ENCODE measurements at places on chromosomes 2 and 18.

DNA sequence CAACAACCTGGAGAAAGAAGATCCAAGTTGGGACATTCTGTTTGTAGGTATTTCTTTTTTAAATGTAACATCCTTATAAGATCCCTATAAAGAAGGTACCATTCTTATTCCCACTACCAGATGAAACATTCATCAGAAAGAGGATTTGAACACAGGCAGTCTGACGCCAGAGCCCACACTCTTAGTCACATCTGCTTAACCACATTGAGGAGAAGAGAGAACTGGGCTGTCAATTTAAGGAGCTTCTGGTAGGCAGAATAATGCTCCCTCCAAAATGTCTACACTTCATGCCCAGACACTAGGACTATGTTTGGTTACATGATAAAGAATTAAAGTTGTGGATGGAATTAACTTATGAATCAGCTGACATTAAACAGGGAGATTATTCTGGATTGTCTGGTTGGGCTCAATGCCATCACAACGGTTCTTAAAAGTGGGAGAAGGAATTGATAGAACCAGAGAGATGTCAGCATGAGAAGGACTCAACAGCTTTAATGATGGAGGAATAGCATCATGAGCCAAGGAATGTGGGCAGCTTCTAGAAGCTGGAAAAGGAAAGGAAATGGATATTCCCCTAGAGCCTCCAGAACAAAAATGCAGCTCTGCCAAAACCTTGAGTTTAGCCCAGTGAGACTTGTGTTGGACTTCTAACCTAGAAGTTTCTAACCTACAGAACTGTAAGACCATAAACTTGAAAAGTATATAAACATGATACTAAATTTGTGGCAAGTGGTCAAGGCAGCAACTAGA lies 82.2 kb downstream of the KLF7 start:
- no peak for DNase-seq

- no peak for DNase-seq
Measured at GRCh38 chr2:143633419-143633818, 504.2 kb downstream of the ARHGAP15 start.

GRCh38 chr2:96412307-96413258 lies 77.0 kb downstream of the NCAPH start:
- no peak for DNase-seq

DNA sequence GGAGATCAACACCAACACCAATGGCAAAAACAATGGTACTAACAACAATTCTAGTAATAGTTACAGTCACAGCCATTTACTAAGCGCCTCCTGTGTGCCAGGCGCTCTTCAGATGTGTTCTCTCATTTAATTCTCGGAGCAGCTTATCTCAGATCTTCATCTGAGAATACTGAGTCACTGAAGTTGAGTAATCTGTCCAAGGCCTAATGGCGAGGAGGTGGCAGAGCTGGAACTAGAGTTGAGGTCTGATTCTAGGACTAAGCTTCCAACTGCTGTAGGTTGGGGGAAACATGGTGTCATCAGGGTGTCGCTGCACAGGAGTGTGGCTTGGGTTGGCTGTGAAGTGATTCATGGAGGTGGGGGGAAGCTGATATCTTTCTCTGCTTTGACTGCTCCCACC lies 156.1 kb downstream of the DYSF start:
- no peak for DNase-seq

- DNase-seq: no peak
Measured at GRCh38 chr2:119469661-119470297, 38.1 kb downstream of the TMEM37 start.

GRCh38 chr2:133871545-133872209 lies 303.4 kb upstream of the NCKAP5 start:
- no peak for DNase-seq

GRCh38 chr2:239726091-239726591 lies 299.0 kb downstream of the NDUFA10 start:
- no peak for DNase-seq

DNA sequence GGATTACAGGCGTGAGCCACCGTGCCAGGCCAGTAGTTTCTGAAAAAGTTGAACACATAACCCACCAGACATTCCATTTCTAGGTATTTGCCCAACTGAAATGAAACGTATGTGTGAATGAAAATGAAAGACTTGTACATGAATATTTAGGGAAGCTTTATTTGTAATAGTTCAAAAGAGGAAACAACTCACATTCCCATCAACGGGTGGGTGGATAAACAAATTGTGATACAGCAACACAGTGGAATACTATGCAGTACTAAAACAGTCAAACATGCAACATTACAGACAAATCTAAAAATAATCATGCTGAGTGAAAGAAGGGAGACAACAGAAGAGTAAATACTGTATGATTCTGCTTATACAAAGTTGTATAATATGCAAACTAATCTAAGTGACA lies 46.8 kb downstream of the TMEM131 start:
- no peak for DNase-seq

- no peak for DNase-seq
Measured at GRCh38 chr2:42105330-42106256, 57.8 kb downstream of the PKDCC start.

GRCh38 chr18:25282896-25283703 lies 68.9 kb downstream of the ZNF521 start:
- no peak for DNase-seq

GRCh38 chr2:190215620-190216019 lies 104.0 kb downstream of the HIBCH start:
- no peak for DNase-seq

- DNase-seq: no peak
Measured at GRCh38 chr2:86037141-86037794, 68.4 kb downstream of the POLR1A start.

DNA sequence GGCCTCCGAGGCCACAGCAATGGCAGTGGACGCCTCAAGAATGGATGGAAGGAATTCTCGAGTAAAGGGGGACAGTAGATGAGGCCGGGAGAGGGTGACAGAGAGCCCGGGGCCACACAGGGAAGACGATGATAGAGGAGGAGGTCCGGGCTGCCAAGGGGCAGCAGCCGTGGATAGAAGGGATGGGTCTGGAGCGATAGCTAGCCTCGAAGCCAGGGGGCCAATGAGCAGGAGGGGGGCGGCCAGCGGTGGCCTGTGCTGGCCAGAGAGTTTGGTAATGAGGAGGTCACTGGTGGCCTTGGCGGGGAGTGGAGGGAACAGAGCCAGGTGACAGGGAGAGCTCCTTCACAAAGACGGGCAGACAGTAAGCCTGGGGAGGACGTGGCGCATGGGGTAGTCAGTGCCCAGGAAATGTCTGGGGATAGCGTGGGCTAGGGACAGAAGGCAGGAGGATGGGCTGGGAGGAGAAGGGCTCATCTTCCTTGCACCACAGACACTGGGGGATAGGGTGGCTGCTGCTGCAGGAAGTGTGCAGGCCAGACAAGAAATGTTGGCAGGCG lies 87.8 kb upstream of the ASB18 start:
- DNase-seq: no peak

DNA sequence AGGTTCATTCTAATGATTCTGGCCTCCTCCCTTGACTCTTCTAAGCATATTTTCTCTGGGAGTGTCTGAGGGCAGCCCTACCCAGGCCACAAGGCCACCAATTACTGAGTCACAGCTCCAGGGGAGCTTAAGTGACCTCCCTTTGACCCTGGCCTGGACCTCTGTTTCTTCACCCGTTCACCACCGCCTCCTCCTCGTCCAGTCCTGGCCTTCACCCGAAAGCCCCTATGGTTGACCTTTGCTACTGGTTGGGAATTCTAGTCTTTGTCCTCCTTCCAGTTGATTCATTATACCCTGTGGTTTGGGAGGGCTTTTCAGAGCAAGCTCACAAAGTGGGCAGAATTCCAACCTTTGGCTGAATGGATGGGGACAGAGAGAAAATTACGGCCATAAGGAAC lies 72.6 kb downstream of the NRP2 start:
- DNase-seq: no peak

DNA sequence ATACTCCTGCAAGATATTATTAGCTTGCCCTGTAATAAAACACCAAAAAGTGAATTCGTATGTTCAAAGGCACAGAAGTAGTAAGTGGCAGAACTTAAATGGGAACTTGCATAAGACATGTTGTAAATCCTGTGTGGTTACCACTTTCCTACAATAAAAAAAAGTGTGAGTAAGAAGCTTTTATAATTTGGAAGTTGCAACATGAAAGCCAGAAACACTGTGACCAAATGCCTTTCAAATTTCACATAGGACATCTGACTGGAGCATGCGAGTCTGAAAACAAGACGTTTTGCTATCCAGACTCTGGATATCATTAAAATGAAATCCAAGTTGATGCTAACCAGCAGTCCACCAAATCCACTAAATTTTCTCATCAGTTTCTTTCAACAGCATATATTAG lies 886.2 kb upstream of the NRXN1 start:
- DNase-seq: no peak

DNA sequence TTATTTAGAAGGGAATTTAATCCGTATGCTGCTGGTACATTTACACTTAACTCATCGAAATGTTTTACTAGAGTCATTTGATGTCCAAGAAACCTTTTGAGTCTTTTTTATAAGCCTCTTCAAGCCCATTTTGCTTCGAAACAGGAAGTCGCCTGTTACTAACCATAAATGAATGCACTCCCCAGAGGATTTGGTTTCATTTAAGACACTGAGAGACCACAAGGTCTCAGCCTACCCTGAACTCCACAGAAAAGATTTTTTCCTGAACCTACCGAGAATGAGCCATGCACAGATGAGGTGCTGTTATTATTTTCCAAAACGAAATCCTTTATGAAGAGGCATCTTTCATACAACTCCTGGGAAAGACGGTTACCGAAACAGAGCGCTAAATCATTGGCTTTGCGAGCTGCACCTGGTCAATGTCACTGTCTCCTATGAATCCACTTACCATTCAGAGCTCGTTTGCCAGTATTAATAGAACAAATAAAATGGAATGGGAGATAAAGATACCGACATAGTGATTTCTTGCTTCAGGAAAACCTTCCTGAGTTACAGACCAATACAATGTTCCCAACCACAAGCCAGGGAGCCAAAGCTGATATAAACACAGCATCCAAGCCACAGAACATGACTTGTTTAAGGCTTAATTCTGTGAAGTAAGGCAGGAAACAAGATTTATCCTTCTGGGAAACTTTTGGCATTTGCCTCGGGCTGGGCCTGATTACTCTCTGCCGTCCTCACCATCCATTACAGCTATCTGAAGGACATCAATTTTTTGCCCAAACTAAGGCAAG lies 382.1 kb downstream of the OSR1 start:
- DNase-seq: no peak

DNA sequence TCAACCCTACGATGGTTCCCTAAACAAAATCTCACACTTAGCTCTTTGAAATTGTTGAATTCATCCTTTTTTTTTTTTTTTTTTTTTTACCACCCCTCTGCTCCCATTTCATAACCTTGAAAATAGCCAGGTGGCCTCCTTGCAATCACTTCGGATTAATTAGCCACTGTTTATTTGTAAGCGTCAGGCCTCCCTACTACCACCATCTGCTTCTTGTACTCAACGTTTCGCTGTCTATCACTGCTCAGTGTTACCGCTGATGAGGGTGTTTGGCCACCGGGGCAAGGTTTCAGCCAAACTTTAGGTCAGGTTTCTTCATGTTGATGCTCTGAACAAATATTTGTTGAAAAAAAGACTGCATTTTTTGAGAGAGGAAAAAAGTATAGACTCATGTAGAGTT lies 183.2 kb downstream of the EPHA4 start:
- no peak for DNase-seq

GRCh38 chr2:25817630-25818029 lies 60.7 kb downstream of the ASXL2 start:
- no peak for DNase-seq

GRCh38 chr18:36568487-36568886 lies 260.3 kb downstream of the TPGS2 start:
- DNase-seq: no peak

DNA sequence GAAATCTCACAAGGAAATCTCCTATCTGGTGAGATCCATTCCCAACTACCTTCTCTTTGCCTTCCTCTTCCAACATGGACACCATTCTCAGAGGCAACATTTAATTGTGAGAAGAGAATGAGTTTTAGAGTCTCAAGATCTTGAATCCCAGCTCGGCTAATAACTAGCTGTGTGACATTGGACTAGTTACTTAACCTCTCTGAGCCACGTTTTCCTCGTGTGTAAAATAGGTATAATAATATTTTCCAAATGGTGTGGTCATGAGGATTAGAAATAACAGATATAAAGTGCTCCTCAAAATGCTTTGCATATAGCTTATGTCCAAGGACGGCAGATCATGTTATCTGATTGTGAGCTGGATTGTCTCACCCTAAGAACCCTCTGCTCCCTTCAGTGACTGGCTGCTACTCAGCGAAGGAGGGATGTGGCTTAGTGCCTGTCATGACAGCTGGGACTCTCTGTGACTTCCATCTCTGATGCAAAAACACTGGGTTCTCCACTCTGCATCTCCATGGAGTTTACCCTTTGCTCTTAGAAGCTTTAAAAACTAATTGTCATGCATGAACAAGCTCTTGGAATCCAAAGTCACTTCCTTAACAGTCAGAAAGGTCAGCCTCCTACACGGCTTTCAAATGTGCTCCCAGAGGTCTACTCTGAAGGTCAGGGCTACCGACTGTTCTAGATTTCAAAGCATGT lies 38.4 kb upstream of the MRPL19 start:
- no peak for DNase-seq

- DNase-seq: no peak
Measured at GRCh38 chr18:43914018-43914417, 636.7 kb upstream of the SYT4 start.

DNA sequence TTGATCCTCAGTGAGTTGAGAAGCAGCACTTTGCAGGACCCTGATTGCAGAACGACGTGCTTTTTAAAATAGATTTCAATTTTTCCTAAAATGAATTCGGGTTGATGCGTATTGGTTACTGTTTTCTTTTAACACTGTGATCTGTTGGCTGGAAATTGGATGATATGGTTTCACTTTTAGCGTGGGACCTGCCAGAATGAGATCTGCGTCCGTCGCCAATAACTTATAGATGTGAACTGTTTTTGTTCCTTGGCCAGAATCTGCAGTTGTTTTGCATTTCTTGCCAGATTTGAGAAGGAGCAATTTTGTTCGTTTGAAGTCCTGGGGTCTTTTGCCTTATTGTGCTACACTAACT lies 703 bp downstream of the UGGT1 start:
- DNase-seq: no peak

DNA sequence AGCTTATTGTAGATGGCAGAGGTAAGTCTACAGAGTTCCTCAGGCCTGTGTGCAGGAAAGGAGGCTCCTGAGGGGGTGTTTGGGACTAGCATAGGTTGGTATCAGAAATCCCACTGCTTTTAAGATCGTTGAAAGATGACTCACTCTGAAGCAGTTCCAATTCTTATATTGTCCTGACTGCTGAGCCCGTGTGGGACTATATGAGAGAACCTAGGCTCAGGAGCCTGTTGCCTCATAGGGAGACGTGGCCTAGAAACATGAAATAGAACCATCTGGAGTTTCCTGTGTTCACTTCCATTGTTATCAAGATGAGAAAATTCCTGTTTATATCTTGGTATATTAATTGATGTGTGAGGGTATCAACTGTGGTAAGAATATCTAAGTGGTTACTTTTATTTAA lies 5.7 kb downstream of the CCT7 start:
- no peak for DNase-seq

DNA sequence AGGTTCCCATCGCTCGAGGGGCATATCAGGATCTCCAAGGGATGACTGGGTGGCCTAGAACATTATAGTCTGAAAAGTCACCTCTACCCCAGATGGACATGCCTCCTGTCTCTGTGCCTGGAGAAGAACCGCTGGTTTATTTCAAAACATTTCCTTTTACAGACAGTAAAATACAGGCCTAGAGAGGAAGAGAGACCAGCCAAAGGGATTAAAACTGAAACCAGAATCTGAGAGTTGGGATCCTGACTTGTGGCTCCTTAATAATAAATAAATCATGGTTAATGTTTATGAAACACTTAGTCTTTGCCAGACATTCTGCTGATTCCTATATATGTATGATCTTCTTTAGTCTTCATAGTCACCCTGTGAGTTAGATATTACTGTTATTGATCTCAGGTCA lies 153.7 kb downstream of the DDX1 start:
- no peak for DNase-seq
